Type B pancreatic cell (in vitro differentiated cells): ENCODE measurements at places on chromosomes 12 and 14. TPM values are rescaled to one million over a fixed set of nuclear protein-coding genes. Genes with fewer than 3 reads are reported as not detected.

GRCh38 chr12:47799357-47799955, 20.2 kb downstream of the HDAC7 start:
- DNase-seq = no peak

DNA sequence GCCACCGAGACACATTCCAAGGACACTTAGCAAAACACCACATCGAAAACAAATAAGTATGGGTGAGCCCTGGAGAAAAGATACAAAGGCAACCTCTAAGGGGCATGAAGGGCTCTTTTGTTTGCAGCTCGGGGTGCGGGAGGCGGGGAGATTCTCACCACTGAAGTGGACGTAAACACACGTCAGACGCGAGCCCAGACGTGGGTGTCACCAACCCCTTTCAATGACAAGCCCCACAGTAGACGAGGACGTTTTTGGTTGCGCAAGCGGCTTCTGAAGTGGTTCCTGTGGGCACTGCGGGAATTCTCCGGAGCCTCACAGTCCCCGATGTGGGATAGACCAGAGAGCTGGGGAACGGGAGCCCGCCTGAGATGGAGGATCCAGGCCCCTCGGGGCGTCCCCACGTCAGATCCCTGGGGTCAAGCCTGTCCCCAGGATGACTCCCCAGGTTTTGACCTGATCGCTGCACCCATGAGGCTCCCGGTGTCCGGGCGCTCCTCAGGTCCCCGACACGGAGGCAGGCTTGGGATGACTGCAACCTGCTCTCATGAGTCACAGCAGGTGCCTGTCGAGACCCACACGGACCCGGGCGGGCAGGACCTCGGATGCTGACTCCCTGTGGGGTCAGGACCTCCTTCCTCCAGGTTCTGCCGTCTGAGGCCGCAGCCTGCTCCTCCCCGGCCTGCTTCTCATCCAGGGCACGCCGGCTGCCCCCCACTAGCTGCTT, 20.3 kb upstream of the ADGRD1 start:
- DNase-seq = no peak

- no peak for DNase-seq
Measured at GRCh38 chr12:123765504-123766035, 3.5 kb downstream of the DNAH10 start.

- no peak for DNase-seq
Measured at GRCh38 chr14:67313153-67313552, 46.5 kb downstream of the ATP6V1D start.

DNA sequence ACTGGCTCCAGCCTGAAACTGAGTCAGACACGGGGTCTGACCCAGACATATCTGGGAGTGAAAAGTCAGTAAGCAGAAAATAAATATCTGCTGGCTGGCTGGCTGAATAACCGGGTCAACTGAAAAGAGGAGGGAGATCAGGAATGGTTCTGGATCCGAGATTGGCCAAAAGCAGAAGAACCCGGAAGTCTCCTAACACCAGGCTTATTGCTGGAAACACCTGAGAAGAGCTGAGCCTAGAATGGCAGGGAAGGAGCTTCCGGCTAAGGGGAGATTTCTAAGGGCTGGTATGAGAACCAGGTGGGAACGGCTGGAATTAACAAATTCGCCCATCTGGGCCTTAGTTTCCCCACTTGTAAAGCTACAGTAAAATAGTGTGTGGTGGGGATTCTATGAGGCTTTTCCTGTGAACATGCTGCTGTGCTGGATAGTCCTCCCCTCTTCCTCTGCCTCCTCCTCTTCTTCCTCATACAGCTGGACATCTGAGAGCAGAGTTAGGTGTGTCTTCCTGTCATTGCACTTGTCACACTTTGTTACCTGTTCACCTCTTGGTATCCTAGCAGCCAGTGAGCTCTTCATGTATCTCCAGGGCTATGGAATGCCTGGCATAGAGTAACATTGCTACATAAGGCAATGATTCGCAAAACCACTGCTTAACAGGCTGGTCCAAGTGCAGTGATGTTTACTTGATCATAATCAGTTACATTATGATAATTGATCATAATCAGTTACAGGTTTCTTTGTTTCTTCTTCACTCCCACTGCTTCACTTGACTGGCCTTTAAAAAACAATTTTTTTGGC, 2.0 kb upstream of the SHMT2 start:
- no peak for DNase-seq

DNA sequence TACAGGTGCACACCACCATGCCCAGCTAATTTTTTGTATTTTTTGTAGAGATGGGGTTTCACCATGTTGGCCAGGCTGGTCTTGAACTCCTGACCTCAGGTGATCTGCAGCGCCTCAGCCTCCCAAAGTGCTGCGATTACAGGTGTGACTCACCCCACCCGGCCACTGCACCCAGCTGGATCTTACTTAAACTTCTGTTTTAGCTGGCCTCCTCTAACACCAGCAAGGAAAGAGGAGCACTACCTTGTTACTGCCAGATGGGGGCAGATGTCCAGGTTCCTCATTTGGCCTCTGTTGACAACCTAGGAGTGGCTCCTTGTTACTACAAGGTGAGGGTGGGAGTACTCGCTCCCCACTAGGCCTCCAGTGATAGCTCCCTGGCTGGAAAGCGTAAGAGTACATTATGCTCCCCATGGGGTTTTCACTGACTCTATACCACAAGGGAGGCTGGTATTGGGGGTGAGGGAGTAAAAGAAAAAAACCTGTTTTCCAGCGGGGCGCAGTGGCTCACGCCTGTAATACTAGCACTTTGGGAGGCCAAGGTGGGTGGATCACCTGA, 13.2 kb upstream of the ARF6 start:
- no peak for DNase-seq

- no peak for DNase-seq
Measured at GRCh38 chr14:76754586-76754985, 6.7 kb upstream of the VASH1 start.

DNA sequence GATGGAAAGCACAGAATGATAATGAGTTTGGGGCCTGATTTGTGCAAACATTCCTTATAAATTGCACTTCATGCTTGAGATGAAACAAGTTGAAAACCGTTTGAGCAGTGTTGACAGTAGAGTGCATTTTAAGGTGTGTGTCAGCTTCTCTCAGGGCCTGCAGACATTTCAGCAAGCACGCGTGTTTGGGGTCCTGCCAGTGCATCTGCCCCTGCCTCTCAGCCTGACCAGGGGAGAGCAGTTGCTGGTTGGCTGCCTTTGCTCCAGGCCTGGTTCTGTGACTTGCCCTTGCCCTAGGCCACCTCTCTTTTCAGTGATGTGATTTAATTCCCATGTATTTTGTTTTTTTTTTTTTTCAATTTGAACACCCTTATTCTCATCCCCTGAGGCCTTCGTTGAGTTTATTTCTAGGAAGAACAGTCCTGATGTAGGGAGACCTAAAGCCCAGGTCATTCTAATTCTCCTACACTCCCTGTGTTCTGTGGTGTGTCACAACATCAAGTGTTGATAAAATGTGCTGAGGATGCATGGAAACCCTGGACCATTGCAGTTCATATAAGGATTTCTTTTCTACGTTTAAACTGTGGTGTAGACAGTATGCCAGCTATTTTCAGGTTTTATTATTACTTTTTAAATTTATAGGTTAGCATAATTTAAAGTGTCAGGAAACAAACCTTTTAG, 40.1 kb upstream of the AMN start:
- no peak for DNase-seq

- no peak for DNase-seq
Measured at GRCh38 chr12:69901221-69901905, 76.3 kb downstream of the MYRFL start.

GRCh38 chr12:102728506-102729242, 188.4 kb downstream of the PAH start:
- DNase-seq = no peak

GRCh38 chr14:97592341-97592980, 795.3 kb downstream of the VRK1 start:
- DNase-seq = no peak

DNA sequence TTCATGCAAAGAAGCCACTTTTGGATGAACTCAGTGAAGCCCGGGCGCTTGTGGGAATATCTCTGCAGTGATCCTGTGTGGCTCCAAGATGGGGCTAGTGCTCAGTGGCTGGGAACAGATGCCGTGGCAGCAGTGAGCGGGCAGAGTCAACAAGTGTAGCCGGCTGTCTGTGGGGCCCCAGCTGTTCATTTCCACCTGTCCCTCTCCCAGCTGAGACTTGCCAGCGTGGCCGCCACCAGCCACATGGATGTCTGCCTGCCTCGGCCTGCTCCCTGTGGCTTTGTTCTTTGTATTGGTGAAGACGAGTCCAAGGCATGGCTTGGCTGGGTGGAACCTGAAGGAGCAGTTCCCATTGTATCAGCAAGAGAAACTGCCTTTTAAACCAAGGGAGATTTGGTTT, 77.3 kb downstream of the NOS1 start:
- DNase-seq = no peak

DNA sequence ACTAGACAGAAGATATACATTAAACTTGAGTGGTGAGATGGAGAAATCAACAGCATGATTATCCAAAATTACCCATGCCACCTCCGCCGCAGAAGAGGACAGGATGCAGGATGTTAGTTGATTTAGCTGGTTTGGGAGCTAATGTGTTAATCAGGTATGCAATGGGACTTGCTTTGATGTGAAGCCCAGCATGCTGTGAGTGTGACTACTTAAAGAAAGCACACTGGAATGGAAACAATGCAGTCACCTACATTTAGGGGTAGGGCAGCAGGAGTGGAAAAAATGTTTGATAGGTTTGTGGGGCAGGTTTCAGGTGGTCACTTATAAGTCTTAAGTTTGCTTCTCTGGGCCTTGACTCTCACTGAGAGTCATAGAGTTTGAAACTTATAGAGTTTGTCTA, 170.0 kb upstream of the DAAM1 start:
- no peak for DNase-seq

- no peak for DNase-seq
Measured at GRCh38 chr12:43736927-43737440, 21.6 kb downstream of the PUS7L start.

GRCh38 chr12:45220969-45221368, 5.1 kb downstream of the ANO6 start:
- no peak for DNase-seq

DNA sequence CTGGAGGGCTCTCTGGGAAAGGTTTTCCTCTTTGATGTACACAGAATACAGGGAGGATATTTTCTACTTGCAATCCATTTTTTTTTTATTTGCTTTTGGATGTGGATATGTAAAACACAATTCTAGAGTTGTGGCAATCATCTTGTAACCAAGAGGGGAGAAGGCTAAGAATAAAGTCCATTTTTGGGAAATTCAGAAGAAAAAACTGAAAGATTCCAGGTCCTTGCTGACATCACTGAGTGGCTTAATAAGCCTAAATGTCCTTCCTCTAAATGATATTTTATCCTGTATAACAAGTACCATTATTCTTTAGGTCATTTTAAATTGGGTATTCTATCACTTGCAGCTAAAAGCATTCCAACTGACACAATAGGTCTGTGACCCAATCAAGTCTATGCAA, 64.0 kb downstream of the PPP1R12A start:
- DNase-seq = no peak

- no peak for DNase-seq
Measured at GRCh38 chr12:125890971-125891370, 825.7 kb downstream of the AACS start.

- no peak for DNase-seq
Measured at GRCh38 chr12:54074308-54074707, 20.7 kb downstream of the HOXC4 start.

DNA sequence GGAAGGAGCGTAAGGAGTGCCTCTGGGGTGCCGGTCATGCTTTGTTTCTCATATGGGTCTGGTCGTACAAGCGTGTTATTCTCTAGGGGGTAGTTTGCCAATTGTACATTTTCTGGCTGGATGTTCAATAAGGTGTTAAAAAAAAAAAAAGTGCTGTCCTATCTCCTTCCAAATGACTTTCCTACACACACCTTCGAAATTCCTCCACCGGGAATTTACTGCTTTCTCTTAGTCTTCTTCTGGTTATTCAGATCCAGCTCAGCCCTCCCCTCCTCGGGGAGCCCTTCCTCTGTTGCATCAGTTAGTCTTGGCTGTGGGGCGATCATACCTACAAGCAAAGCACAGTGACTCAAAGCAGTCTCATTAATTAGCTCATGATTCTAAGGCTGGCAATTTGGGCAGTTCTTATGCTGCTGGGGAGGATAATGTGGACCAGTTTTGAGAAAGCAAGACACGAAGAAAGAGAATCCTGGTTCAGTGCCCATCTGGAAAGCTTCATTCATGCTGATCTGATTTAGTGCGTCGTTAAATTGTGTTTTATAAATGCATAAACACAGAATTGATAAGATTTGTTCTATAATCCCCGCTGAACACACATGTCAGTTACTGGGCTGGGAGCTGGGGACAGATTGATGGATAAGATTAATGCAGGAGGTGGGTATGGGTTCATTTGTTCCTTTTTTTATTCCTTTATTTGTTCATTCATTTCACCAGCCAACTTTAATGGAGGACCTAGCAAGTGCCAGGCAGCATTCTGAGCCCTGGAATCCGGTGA, 9.2 kb upstream of the CLMN start:
- no peak for DNase-seq

DNA sequence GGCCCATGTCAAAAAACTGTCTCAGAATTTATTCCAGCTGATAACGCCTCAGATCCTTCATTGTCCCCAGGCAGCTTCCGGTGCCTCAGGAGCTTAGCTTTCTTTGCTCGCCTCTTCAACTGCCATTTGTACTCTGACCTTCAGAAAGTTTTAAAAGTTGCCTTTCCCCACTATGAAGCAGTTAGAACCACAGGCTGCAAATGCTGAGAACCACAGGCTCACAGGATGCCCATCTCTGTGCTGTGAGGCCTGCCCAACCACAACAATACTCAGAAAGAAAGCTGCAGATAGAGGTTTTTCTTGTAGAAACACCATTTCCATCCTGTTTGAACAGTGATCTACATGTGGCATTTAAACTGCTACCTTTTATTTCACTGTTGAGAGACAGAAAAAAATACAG, 131.1 kb downstream of the PRKCH start:
- no peak for DNase-seq

- no peak for DNase-seq
Measured at GRCh38 chr12:102965281-102966155, 8.0 kb downstream of the ASCL1 start.

The OTOGL gene
- 0.27 and 0.83 TPM in 2 replicates for total RNA-seq

The PTGER2 gene
- 3.0 and 7.1 TPM in 2 replicates for total RNA-seq

The P2RX2 gene
- total RNA-seq = 2.8 and 5.4 TPM in 2 replicates

The LRRIQ1 gene
- 1.8 and 9.7 TPM in 2 replicates for total RNA-seq

The CD27 gene
- not detected in 2 replicates for total RNA-seq

The ATF7IP gene
- total RNA-seq = 102 and 136 TPM in 2 replicates

The VRTN gene
- total RNA-seq = not detected in 2 replicates

The SYNJ2BP gene
- 32.1 and 32.5 TPM in 2 replicates for total RNA-seq

The KCNK13 gene
- 3.2 and 3.8 TPM in 2 replicates for total RNA-seq

The CKB gene
- total RNA-seq = 180 and 323 TPM in 2 replicates

The EPS8 gene
- 23.7 and 31.7 TPM in 2 replicates for total RNA-seq

The SYNE3 gene
- 0.65 and 2.9 TPM in 2 replicates for total RNA-seq

The KSR2 gene
- 2.0 and 4.7 TPM in 2 replicates for total RNA-seq

The KRT3 gene
- total RNA-seq = 0.68 and 2.3 TPM in 2 replicates

The NFATC4 gene
- total RNA-seq = 33.8 and 130 TPM in 2 replicates

The GLIPR1L1 gene
- not detected in 2 replicates for total RNA-seq
